ENCODE measurements at places on chromosomes 5 and 9.

DNA sequence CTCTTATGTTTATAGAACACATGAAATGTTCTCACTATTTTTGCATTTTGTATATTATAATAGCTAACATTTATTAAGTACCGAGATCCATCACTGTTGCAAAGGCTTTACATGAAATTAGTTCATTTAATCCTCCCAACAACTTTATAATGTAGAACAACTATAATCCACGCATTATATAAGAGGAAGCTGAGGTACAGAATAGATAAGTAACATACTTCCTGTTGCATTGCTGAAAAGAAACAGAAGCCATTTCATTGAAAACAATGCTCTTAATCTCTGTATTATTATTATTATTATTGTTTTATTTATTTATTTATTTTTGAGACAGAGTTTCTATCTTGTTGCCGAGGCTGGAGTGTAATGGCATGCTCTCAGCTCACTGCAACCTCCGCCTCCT is 7.9 kb upstream of the INSYN2B start:
- no peak for DNase-seq

DNA sequence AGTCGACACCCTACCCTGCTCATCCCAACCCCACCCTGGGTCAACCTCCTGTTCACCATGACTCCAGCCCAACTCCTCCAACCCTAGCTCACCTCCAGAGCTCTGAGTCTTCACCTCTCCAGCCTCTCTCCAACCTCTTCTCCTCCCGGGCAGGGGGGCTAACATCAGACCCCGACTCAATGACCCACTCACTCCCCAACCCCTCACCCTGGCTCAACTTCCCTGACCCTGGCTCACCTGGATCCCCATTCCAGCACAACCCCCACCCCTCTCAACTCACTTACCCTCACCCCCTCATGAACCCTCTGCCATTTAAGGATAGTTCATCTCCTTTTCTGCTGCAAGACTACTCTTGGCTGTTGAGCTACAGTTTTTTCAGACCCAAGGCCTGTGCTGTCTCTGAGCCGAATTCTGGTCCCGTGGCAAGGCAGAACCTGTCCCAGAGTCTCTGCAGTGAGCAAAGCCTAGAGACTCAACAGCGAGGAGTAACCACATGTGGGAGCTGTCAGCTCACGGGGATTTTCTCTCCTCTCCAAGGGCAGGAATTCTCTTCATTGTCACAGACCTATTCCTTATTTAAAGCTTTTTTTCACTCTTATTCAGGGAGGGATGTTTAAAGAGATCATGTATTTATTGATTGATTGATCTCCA is 29.8 kb downstream of the ANKRD33B start:
- no peak for DNase-seq

- no peak for DNase-seq
These were observed 22.6 kb upstream of the NMUR2 start for GRCh38 chr5:152427721-152428120.

DNA sequence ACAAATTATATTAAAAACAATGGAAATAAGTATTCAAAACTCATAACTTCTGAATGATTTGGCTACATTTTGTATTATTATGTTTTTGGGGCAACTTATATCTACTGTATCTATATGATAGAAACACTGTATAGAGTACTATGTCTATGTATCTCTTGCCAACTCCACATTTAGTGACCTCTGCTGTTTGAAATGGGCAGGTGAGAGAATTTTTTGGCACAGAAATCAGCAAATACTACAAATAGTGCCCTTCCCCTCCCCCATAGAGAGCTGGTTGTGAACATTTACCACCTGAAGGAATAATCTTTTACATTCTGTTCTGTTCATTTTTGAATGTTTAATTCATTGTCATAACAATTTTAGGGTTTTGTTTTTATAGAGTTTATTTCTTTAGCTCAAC is 545.3 kb downstream of the PDE4D start:
- no peak for DNase-seq

DNA sequence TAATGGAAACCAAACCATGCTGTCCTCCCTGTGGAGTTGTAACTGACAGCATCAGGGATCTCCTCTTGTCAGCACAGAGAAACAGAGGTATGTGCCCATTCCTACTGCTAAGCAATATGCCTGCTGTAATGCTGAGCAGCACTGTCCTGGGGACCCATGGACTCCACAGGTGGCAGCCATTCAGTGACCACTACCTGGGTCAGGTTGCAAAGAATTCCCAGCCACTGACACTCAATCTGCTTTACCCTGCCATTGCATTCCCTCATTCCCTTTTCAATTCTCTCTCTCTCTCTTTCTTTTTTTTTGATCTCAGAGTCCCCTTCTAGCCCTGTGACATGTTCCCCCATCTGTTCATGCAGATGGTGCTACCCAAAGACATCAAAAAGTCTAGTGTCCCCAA is 104.1 kb downstream of the GABRB2 start:
- no peak for DNase-seq

DNA sequence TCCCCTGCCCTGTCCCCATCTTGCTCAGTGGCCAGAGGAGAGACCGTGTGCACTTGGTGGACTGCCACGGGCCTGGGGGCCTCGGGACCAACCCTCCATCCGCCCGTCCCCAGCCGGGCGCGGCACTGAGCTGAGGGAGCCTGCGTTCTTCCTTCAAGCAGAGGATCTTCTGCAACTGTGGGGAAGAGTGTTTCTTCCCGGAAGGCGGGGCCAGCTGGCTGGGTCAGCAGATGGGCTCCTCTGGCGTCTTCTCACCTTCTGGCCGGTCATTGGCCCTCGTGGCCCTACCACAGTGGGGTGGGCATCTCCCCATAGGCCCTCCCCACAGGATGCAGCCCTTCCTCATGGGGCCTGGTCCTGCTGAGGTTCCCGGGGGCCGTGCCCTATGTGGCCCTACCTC is 17.4 kb downstream of the RXRA start:
- DNase-seq = no peak

GRCh38 chr5:172664681-172665541 is 23.8 kb downstream of the NEURL1B start:
- DNase-seq = no peak

GRCh38 chr9:72144756-72145492 is 4.3 kb upstream of the GDA start:
- DNase-seq = no peak

GRCh38 chr5:8138884-8139283 is 269.9 kb downstream of the MTRR start:
- DNase-seq = no peak

- DNase-seq = no peak
These were observed 9.9 kb upstream of the EGR1 start for GRCh38 chr5:138455232-138455930.

GRCh38 chr5:57386958-57387357 is 95.7 kb downstream of the ACTBL2 start:
- DNase-seq = peak; percentile 19

DNA sequence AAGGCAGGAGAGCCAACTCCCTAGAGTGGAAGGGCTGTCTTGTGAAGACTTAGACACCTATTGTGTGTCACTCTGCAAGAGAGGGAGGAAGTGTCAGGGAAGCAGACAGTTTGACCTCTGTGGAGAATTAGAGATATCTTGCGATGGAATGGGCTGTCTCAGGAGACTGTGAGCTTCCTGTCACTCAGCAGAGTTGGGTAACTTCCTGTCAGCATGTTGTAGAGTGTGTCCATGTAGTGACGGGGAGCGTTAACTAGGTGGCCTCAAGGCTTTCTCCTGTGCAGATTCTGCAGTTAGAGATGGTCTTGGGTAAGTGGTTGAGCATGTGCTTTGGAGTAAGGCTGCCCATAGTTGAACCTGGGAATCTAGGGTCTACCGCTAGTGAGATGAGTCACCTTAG is 136.5 kb downstream of the KIF4B start:
- DNase-seq = no peak

GRCh38 chr9:73844135-73844534 is 653.0 kb upstream of the RORB start:
- no peak for DNase-seq

DNA sequence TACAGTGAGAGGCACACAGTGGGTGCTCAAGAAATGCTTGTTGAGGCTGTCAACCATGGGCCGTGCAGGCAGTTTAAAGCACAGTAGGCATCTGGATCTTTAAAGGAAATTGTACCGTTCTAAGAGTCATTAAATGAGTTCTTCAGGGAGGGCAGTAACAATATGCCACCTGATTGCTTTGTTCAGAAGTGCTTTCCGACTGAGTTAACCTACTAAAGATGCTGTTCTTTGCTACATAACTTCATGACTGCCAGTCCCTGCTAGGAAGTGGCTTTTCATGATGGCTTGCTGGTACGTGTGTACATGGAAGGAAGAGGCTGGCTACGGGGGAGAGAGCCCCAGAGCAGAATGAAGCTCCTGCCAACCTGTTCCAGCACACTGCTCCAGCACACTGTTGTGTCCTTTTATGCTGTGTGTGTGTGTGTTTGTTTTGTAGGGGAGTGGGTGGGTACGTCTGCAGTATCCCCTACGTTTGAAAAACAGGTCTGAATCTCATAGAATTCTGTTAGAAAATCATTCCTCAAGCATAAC is 41.9 kb upstream of the PPP2R2B start:
- no peak for DNase-seq

DNA sequence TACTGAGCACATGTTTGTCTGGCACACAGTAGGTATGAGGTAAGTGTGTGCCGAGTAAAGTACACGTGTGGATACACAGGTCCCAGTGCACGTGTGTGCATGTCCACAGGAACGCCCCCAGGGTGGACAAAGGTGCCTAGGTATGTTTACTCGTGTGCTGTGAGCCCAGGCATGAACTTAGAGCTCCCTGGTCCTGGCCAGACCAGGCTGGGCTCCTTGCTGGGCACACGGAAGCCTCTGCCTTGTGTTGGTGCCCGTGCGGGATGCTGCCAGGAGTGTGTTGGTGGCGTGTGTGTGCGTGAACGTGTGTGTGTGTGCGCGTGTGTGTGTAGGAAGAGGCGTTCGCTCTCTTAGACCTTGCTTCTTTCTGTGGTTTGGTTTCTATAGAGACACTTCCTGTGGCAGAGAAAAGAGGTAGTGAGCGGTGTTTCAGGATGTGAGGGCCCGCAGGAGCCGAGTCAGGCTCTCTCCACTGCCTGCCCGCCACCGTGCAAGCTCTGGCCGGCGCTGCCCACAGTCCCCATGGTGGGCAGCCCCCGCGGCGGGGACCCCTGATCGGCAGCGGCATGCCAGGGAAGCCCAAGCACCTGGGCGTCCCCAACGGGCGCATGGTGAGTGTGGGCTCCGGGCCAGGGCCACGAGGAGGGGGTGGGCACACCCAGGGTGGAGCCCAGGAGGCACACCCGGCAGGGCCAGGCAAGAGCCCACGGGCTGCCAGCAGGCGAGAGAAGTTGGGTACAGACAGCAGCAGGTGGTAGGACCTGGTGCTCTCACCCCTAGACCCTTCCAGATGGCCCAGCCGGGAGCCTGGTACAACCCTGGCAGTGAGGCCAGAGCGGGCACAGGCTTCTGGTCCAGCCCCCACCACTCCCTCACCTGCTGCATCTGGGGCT is at the start of gene RGS14:
RGS14 (plus strand) TSS at position 466 of the 893 bp plus-strand sequence; CDS start at position 567, 101 bp downstream.
- peak; percentile 70 for DNase-seq

GRCh38 chr5:141001446-141001843 is 35.2 kb downstream of the PCDHAC2 start:
- DNase-seq = peak; percentile 34

DNA sequence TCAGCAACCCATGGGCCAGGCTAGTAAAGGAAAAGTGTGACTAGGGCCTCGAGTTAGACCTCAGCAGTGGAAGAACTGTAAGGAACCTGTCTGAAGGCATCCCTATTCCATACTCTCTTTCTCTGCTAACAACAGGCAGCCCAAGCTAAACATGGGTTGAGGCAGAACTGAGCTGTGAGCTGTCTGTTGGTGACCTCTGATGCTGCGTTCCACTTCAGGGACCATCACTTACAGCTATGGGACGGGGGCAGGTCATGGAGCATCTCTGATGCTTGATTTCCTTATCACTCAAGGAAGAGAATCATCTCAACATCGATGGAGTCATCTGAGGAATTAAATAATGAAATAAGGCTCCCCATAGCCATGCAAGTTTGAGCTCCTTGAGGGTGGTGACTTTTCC is 174.8 kb downstream of the ACTL7B start:
- no peak for DNase-seq

DNA sequence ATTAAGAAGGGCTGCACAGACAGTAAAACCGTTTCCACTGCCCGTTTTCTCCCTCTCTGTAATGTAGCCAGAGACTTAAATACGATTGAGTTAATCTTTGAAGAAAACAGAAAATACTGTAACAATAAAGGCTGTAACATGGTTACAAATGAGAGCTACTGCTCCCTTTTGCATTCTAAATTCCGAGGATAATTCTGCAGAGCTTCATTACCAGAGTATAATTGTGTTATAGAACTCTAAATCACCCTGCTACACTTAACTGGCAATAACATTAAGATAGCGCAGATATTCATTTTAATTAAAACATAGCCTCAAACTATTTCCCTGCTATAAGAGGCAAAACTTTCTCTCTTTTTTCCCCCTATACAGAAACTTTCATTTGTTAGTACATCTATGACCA is 283.7 kb upstream of the BRINP1 start:
- DNase-seq = no peak

GRCh38 chr5:170225326-170226128 is 7.3 kb upstream of the C5orf58 start:
- peak; percentile 67 for DNase-seq

- DNase-seq = no peak
These were observed 7.3 kb downstream of the PKD2L2 start for GRCh38 chr5:137896560-137896959.

DNA sequence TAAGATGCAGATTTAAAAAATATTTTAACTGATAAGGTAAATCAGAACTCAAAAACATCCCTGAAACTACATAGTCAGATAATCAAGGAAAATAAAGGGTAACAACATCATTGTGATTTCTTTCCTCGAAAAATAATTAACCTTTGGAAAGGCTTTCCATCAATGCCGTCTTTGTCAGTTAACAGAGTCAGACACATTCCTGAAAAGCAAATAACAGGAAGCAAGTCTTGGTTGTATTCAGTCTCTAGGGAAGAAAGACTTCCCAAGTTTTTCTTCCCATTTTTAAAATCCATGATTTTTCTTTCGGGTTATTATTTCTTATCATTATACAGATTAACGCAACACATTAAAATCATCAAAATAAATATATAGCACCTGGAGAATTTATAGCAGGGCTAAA is 256.4 kb upstream of the CDH6 start:
- DNase-seq = no peak

- no peak for DNase-seq
These were observed 200.7 kb downstream of the TMEM232 start for GRCh38 chr5:110525762-110526161.

GRCh38 chr5:56566374-56567249 is 248.7 kb upstream of the MAP3K1 start:
- no peak for DNase-seq

DNA sequence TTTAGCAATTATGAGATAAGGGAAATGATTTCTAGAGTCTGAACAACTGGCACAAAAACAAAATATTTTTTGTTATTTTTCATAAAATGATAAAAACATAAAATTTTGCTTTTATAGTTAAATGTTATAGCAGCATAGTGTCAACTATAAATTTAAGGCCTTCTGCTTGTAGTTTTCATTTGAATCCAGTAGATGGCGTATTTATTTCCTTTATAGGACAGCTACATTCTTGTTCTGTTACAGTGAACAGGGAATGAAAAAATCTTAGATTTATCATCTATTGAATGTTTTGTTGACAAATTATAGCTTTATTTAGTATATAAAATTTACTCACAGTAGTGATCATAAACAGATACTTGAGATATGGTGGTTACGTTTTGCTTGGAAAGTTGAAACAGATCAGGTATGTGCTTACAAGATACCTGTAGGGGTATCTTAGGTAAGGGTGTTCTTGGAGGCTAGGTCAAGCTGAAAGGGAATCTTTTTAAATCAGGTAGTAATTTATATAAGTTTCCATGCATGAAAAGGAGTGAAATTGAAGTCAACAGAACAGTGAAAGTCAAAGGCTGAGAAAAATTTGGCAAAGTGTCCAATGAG is 239.3 kb upstream of the GRIN3A start:
- DNase-seq = peak; percentile 48
